ENCODE measurements at places on chromosomes 13 and 19. TPM values are rescaled to one million over a fixed set of nuclear protein-coding genes. Genes with fewer than 3 reads are reported as not detected.

DNA sequence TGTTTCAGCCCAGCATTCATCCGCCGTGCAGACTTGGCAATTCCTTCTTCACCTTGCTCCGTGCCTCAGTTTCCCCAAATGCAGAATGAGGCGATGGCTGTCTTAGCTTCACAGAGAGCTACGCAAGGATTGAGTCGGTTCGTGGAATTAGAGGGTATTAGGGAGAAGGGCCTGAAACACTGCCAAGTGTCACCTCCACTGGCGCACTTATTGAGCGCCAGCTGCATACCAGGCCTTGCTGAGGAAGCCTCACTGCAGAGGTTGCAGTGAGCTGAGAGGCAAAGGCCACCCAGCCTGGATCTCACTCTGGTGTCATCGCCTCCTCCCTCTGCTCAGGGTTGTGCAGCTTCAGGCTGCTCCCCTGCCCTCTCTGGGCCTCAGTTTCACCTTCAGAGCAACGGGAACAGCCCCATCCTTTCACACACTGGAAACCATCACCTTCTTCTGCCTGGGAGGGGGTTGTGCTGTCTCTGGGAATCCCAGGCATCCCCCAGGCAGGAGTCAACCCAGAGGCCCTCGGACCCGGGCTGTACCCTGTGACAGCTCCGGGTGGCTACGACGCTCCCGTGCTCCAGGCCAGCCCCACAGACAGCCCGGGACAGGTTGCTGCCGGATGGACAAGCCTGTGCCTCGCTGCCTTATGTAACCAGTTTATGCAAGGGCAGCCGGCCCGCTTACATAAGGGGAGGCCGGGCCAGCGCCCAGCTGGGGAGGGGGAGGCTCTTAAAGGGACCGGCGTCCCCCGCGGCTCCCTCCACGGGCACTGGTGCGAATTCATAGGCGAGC, 31.9 kb downstream of the NFIC start:
- DNase-seq = no peak

DNA sequence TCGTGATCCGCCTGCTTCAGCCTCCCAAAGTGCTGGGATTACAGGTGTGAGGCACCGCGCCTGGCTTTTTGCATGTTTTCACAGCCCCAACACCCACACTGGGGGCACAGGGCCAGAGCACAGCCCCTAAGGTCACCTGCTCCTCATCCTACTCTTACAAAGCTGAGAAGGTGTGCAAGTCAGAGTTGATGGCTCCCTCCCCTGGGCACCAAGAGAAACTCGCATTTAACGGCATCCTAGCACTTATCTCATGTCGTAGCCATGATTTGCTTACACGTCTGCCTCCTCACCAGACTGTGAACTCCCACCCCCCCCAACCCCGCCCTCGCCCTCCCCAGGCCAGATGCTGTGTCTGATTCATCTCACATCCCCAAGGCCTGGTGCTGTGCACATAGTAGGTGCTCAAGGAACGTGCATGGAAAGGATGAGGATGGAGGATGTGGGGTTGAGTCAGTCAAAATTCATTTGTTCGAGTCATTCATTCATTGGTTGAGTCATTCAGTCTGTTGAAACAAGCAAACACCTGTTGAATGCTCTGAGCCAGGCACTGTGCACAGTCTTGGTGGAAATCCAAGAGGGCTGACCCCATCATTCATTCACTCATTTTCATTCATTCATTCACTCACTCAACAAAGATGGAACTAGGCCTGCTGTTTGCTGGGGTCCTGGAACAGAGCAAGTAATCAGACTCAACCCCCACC, 11.3 kb downstream of the SHANK1 start:
- no peak for DNase-seq

- no peak for DNase-seq
These were observed 1.3 kb downstream of the NAT14 start for GRCh38 chr19:55486043-55486970.

- DNase-seq = no peak
These were observed 16.2 kb downstream of the EGLN2 start for GRCh38 chr19:40815223-40815622.

DNA sequence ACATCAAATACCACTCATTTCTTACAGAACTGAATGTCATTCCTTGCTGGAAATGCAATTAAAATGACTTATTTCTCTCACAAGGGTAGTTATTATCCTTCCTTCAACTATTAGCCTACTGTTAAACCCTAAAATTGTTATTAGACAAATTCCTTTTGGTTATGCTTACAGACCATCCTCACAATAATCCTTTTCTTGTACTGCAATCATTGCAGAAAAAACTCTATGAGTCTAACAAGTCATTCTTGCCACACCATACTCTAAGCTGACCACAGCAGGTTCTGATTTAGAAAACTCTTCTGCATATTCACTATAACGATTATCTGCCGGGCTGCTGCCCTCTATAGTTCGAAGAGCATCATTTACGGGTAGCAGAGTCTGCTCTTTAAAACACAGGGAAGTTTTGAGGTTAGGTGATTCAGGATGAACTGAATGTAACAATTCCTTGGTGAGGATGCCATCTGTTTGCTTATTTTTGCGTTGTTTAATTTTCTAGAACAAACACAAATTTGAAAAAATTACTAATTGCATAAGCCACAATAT, 38.2 kb downstream of the MTMR6 start:
- no peak for DNase-seq

DNA sequence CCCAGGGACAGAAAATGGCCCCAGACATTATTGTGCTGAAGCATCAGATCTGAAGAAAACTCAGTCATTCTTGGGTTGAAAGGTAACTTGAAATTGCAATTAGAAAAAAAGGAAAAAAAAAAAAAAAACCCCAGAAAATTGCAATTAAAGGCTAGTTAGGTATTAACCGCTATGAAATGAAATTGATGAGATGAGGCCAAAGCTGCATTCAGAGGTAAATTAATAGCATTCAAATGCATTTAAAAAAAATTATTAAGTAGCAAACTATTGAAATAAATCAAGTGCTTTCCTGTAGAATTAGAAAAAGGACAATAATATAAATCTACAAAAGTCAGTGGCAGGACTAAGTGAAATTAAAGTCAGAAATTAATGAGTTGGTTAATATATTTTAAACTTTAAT, 6.4 kb downstream of the PGLS start:
- DNase-seq = no peak

ZNF700 gene
- total RNA-seq = 13.3 TPM
